Daoy (cell line): ENCODE measurements at places on chromosomes 5 and 9. TPM values are rescaled to one million over a fixed set of nuclear protein-coding genes. Genes with fewer than 3 reads are reported as not detected.

DNA sequence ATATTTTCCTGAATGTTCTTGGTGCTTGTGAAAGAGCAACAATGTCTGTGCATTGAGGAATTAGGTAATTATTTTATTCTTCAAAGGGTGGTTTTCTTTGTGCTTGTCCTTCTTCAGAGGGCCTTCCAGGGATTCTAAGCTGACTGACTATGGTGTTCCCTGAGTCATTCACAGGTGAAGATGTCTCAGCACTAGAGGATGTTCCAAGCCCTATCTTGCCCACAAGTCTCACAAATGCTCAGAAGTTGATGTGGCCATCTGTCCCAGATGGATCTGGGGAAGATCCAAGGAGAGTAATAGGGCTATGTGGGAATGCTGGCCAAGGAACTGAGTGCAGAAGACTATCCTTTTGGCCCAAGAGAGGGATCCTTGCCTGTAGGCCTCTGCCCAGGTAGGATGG lies 120.9 kb downstream of the ADAMTSL1 start:
- DNase-seq = no peak

Gene NR4A3
- total RNA-seq = 0.17 and 0.24 TPM in 2 replicates

Gene PFN3
- total RNA-seq = not detected in 2 replicates

Gene ZFP37
- 3.7 and 7.9 TPM in 2 replicates for total RNA-seq

GRCh38 chr9:30718483-30718882 lies 1666.0 kb upstream of the ACO1 start:
- no peak for DNase-seq

GRCh38 chr5:64532212-64532611 lies 26.4 kb downstream of the RGS7BP start:
- no peak for DNase-seq

DNA sequence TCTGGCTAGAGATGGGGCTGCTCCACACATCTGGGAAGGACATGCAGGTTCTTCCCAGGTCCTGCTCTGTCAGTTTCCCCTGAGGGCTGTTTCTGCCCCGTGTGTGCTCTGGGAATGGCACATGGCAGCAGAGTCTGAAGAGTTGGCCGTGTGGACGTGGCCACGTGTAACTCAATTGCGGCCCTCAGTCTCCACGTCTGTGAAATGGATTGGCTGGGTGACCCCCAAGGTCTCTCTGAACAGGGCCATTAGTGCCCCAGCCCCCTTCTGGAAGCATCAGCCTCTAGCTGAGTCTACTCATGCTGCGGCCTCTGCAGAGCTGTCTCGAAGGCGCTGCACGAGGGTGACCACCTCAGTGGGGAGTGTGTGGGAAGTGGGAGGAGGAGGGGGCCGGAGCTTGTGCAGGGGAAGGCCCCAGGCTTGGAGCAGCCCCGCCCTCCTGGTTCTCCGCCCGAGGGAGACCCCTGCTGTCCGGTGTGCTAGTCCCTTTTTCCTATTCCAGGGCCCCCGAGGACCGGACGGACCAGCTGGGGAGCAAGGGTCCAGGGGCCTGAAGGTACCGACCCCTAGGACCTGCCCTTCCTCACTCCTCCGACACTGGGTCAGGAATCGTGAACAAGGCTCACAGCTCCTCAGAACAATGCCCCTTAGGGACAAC lies 58.9 kb upstream of the ORM1 start:
- no peak for DNase-seq

Gene DCANP1
- not detected in 2 replicates for total RNA-seq

- no peak for DNase-seq
Observed at GRCh38 chr5:135239453-135240282, 159.4 kb downstream of the MACROH2A1 start.

DNA sequence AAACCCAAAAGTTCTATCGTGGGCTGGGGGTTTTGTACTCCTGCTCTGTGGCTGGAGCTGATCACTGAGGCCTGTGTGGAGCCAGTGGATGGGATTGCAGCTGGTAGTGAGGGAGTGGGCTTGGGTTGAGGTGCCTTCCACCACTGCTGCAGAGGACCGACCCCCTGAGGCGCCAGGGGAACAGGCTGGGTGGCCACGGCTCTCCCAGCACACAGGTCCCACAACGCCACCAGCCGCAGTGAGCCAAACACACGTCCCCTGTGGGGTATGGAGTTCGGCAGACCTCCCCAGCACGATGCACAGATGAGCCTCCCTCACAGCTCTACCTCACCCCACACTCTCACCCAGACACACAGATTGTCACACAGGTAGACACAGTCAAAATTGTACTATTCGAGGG lies 109.1 kb downstream of the DAB2IP start:
- DNase-seq = no peak

Gene TPD52L3
- total RNA-seq = not detected in 2 replicates
